ENCODE measurements at places on chromosomes 12 and 14.

- DNase-seq, result no peak
These were observed 6.0 kb upstream of the OR6J1 start for GRCh38 chr14:22650046-22650739.

GRCh38 chr12:55612646-55613045 lies 24.0 kb upstream of the OR10P1 start:
- DNase-seq, result no peak

GRCh38 chr14:85731186-85731585 lies 201.2 kb downstream of the FLRT2 start:
- no peak for DNase-seq

DNA sequence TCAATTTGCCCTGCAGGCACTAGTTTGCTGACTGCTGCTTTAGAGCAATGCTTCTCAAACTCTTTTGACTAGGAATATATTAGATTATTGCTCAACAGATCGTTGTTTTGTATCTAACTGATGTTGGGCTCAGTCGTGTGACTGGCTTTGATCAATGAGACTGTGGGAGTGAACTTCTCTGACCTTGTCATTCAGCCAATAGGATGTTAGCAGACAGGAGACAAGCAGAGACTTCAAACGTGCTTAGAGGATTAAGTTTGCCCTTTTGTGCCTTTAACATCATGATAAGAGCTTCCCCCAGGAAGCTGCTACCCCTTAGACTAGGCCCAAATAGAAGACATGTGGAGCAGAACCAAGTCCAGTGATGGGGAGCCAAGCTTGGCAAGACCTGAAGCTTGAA lies 76.7 kb upstream of the ELK3 start:
- DNase-seq, result no peak

- no peak for DNase-seq
These were observed 115.4 kb downstream of the KLHL28 start for GRCh38 chr14:44846232-44846824.

- DNase-seq, result no peak
These were observed 95.4 kb downstream of the KLHL28 start for GRCh38 chr14:44866322-44866721.

GRCh38 chr14:85085981-85086380 lies 444.0 kb upstream of the FLRT2 start:
- DNase-seq, result no peak

GRCh38 chr14:61751475-61751989 lies 10.7 kb upstream of the SNAPC1 start:
- no peak for DNase-seq

DNA sequence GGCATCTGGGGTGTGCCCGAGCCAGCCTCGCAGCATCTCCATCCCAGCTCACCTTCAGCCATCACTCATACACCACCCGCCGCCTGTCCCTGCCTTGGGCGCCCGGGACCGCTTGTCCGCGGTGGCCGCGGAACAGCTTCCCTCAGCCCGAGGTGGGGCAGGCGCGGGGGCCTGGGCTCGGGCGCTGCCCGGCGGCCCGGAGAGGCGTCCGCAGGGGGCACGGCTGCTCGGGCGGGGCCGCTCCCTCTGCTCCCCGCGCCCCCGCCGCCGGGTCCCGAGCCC lies 430 bp downstream of the SLC41A2 start:
- peak; percentile 62 for DNase-seq

DNA sequence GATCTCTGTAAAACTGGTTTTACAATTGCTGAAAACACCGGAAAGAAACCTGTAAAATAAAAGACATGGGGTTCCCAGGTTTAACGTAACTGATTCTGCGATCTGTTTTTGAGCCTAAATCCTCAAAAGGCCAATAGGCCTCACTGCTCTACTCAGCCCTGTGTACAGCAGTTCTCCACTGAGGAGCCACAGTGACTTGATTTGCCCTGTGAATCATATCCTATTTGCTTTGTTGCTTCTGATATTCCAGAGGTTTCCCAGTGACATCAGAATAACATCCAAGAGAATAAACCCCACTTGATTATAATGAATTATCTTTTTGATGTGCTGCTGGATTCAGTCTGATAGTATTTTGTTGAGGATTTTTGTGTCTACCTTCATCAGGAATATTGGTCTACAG lies 27.5 kb downstream of the MDM1 start:
- no peak for DNase-seq

- no peak for DNase-seq
These were observed 1366.8 kb upstream of the TMEM132C start for GRCh38 chr12:126899926-126900792.
